ENCODE measurements at places on chromosomes 16 and 17. TPM values are rescaled to one million over a fixed set of nuclear protein-coding genes. Genes with fewer than 3 reads are reported as not detected.

The KIF1C gene
- total RNA-seq: 19.0 TPM

GRCh38 chr17:6872936-6873335 is 41.4 kb upstream of the TEKT1 start:
- DNase-seq: no peak

DNA sequence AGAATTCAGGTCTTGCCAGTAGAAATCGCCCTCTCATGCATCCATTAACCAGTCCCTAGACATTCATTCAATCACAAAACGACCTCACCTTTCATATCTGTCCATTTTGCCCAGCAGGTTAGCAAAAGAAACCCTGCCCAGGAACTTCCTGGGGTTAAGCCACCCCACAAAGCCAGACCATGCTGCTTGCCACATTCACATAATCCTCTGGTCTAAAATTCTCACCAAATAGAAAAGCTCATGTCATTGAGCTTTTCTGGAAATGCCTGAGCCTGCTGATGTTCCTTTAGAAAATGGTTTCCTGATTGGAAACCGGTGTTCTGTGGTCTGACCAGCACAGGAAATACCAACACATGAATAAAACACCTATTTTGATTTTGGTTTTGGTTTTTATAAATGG is 21.6 kb upstream of the DYNLRB2 start:
- no peak for DNase-seq

- no peak for DNase-seq
Observed at GRCh38 chr17:36136036-36136435, 32.4 kb downstream of the CCL4 start.

DNA sequence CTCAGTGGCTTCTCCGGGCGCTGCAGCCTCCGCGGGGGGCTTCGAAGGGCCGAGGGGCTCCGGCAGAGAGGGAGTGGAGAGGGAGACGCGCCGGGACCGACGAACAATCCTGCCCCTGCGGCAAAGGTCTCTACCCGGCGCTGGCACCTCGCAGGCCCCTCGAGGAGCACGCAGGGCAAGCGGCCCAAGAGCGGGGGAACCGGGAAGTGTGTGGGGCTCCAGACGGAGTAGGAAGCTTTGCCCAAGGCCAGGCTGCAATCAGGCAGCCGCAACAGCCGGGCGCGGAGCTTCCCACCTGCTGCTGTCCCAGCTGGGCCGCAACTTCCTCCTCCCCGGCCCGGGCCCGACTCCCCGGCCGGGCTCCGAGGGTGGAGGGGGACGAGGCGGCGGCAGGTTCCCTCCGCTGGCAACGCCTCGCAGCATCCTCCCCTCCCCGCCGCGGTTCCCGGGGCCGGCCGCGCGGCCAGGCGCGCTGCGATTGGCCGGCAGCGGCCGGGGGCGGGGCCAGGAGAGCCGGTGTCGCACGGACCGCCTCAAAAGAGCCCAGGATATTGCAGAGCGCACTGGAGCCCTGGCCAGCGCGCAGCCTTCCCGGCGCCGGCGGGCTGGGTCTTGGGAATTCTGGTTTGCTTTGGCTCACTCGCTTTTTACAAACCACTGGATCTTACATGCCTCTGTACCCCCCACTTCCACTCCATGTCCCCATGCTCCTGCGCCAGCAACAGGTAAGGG is at the start of gene KCNJ2:
Gene KCNJ2, plus strand, starts transcription at position 556 of the 732 bp plus-strand sequence. CDS start 5,508 bp downstream, outside the sequence.
- DNase-seq: peak; percentile 79

Data from Karpas-422 (cell line).